ENCODE measurements at places on chromosomes 7 and 10. TPM values are rescaled to one million over a fixed set of nuclear protein-coding genes. Genes with fewer than 3 reads are reported as not detected.

- H3K27me3 ChIP-seq = no peaks in the 10 kb centered on the region
- H3K4me3 ChIP-seq = no peak overlapping the region
- DNase-seq = no peak
- no peak overlapping the region for H3K27ac ChIP-seq
- H3K4me1 ChIP-seq = peaks cover 24% of the 10 kb centered on the region
These were observed 1.9 kb upstream of the TRPV6 start for GRCh38 chr7:142887282-142888015.

DNA sequence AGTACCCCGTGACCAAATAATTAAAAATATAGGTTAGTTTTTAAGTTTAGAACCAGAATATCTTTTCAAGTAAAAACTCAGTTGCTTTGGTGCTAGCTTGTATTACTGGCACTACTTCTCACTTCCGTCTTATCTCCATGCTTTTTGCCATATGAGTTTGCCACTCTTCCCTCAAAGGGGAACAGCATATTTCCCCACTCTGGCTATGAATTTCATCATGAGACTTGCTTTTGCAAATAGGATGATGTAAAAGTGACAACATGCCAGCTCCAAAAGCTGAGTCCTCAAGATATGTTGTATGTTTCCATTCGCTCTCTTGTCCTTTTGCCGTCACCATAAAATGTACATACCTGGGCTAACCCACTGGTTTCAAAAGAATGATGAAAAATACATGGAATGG is 178.1 kb upstream of the SEMA3A start:
- H3K4me3 ChIP-seq = no peak overlapping the region
- no peaks in the 10 kb centered on the region for H3K4me1 ChIP-seq
- H3K36me3 ChIP-seq = no peaks in the 10 kb centered on the region
- DNase-seq = no peak
- H3K27me3 ChIP-seq = no peaks in the 10 kb centered on the region

GRCh38 chr7:150685219-150686029 is at the start of gene GIMAP2:
Gene GIMAP2 (plus strand): TSS chr7:150685706. CDS start chr7:150687060, 1,354 bp downstream.
- H3K27me3 ChIP-seq = no peaks in the 10 kb centered on the region
- DNase-seq = peak; percentile 80
- no peaks in the 10 kb centered on the region for H3K36me3 ChIP-seq
- H3K4me1 ChIP-seq = no peaks in the 10 kb centered on the region

DNA sequence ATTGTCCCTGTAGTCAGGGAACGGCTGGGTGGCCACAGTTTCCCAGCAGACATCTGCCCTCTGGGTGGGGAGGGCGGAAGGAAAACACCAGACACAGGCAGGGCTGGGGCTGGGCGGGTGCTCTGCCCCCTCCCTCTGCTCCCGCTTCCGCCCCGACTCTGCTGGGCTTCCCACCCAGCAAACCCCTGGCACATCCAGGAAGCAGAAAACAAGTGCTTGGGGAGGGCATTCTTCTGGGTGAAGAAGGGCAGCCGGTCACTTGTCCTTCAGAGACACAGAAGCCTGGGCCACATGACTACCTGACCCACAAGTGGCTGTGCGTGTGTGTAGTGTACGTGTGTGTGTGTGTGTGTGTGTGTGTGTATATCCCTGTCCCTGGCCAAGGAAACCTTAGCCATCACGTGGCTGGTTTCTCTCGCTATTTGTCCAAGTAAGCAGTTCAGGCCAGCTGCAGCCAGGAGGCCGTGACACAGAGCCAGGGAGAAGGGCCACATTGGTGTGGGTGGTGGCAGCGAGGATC is 77.9 kb downstream of the ZMIZ1 start:
- no peaks in the 10 kb centered on the region for H3K27me3 ChIP-seq
- H3K27ac ChIP-seq = peak overlapping the region; percentile 48
- H3K36me3 ChIP-seq = peaks cover 98% of the 10 kb centered on the region
- no peak for DNase-seq
- H3K4me1 ChIP-seq = peaks cover 14% of the 10 kb centered on the region

- peak overlapping the region; percentile 67 for H3K27ac ChIP-seq
- no peaks in the 10 kb centered on the region for H3K27me3 ChIP-seq
- H3K36me3 ChIP-seq = no peaks in the 10 kb centered on the region
- H3K4me3 ChIP-seq = no peak overlapping the region
- no peaks in the 10 kb centered on the region for H3K4me1 ChIP-seq
These were observed 90.5 kb upstream of the PLXNA4 start for GRCh38 chr7:132666774-132667172.

DLX6 gene
- 0.06 TPM for polyA plus RNA-seq

PMS2 gene
- 6.5 TPM for polyA plus RNA-seq

Measured in small intestine (tissue), 16 donors.